GM23338 (cell line): ENCODE measurements at places on chromosomes 11 and 22.
A peak's percentile ranks its signal among the peaks of the same experiment; 100 is the strongest.

- DNase-seq = no peak
These were observed 794.1 kb downstream of the BRD1 start for GRCh38 chr22:49033616-49034015.

- DNase-seq = no peak
These were observed 16.2 kb upstream of the RAC2 start for GRCh38 chr22:37260155-37260795.

GRCh38 chr22:33035272-33035863 lies 22.8 kb downstream of the SYN3 start:
- DNase-seq = no peak

- no peak for DNase-seq
These were observed 97.7 kb upstream of the SORL1-AS1 start for GRCh38 chr11:121550247-121551030.

- no peak for DNase-seq
These were observed 550 bp downstream of the OR5B21 start for GRCh38 chr11:58507355-58507754.

DNA sequence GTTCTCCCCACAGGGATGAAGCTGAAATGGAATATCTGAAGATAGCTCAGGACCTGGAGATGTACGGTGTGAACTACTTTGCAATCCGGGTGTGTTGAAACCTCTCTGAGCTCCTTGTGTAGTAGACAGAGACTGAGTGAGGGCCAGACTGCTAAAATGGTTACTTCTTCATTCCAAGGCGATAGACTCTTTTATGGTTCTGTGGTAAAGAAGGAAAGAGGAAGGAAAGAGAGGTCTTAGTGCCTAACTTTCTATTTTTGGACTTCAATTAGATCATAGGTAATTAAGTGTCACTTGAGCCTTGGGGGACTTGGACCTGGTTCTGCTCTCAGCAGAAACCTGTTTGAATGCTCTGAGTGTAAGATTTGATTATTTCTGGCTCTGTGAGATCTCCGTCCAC lies 54.7 kb downstream of the NF2 start:
- no peak for DNase-seq

GRCh38 chr11:40183073-40184064 lies 1276.1 kb downstream of the LRRC4C start:
- DNase-seq = no peak

- no peak for DNase-seq
These were observed 125.1 kb downstream of the WT1 start for GRCh38 chr11:32310214-32310601.

GRCh38 chr11:111996129-111996528 lies 29.1 kb upstream of the DLAT start:
- DNase-seq = no peak

GRCh38 chr22:39431821-39432251 lies 25.0 kb upstream of the MGAT3 start:
- no peak for DNase-seq

DNA sequence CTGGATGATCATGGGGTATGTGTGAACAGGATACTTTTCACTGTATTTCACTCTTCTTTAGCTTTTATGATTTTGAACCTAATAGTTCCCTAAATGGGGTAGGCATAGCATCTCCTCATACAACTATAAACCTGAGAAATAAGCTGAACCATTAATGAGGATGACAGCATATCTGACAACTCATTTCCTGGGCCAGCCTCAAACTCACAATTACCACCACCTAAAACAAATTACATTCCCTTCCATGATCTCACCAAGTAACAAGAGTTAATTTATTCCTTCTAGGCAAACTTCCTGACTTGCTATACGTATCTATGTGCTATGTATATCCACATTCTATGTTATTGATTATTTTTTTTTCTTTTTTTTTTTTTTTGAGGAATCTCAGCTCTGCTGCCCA lies 23.0 kb downstream of the SIK3 start:
- no peak for DNase-seq

GRCh38 chr11:75453916-75454655 lies 21.1 kb upstream of the KLHL35 start:
- no peak for DNase-seq

- DNase-seq = no peak
These were observed 101.9 kb downstream of the GGTLC2 start for GRCh38 chr22:22746061-22746962.

DNA sequence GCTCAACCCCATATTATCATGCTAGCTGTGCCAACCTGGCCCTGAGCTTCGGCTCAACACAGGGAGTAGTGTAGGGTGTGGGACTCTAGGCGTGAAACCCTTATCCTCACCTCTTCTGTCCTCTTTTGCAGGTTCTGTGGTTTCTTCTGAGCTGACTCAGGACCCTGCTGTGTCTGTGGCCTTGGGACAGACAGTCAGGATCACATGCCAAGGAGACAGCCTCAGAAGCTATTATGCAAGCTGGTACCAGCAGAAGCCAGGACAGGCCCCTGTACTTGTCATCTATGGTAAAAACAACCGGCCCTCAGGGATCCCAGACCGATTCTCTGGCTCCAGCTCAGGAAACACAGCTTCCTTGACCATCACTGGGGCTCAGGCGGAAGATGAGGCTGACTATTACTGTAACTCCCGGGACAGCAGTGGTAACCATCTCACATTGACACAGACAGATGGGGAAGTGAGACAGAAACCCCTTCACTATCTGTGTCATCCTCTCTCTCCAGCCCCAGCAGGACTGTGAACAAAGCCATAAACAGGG lies 76.4 kb downstream of the GGTLC2 start:
- no peak for DNase-seq

DNA sequence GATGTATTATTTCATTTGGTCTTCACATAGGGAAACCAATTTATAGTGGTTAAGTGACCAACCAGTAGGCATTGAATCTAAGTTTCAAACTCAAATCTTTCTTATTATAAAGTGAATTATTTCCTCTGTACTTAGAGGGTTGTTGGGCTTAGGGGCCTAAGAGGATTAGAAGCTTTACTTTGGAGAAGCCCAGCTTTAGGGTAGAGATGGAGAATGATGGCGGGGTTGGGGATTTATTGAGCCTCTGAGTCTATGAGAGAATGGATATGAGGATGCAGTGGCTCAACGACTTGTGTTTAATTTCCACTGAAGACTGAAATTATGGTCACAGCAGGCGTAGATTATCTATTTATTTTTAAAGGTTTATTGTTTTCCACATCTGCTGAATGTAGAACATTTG lies 55.5 kb downstream of the CHRDL2 start:
- DNase-seq = no peak

DNA sequence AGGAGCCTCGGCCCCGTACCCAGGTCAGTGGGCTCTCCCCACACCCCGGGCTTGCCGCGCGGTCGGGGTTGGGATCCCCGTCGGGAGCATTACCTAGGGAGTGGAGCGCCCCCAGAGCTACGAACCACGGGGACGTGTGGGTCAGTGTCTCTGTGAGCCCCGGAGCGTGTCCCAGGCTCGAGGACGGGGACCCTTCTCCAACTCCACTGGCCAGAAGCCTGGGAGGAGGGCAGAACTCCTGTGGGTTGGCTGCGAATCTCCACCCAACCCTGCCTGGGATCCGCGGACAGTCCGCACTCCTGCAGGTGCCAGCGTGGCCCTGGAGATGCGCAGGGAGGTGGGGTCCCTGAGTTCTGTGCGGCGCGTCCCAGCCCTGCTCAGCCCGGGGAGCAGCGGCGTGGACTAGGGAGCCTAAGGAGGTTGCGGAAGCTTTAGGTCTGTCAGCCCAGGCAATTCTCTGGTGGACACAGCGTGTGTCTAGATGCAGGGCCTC lies 346 bp downstream of the PPFIBP2 start:
- DNase-seq = peak; percentile 38

GRCh38 chr11:94705419-94705818 lies 62.7 kb upstream of the AMOTL1 start:
- no peak for DNase-seq
